Pancreas (tissue), 10 donors: ENCODE measurements at places on chromosomes 1 and 21. TPM values are rescaled to one million over a fixed set of nuclear protein-coding genes. Genes with fewer than 3 reads are reported as not detected.

GRCh38 chr1:2343023-2343935 lies 48.1 kb downstream of the MORN1 start:
- H3K27ac ChIP-seq = no peak overlapping the region
- DNase-seq = peak; percentile 51
- H3K4me3 ChIP-seq = no peak overlapping the region
- H3K36me3 ChIP-seq = no peaks in the 10 kb centered on the region
- no peaks in the 10 kb centered on the region for H3K27me3 ChIP-seq

DNA sequence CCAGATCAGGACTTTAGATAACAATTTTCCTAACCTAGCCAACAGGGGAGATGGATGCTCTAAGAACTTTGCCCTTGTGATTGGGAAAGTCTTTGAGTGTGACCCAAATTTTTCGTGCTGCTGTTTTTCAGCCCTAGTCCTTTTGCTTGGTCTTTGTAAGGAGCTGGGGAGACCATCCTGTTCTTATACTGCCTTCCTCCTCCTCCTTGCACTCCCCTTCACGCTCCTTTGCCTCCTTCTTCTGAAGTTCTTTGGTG lies 5.7 kb downstream of the KCNQ4 start:
- H3K4me1 ChIP-seq = no peaks in the 10 kb centered on the region
- H3K36me3 ChIP-seq = no peaks in the 10 kb centered on the region
- no peak overlapping the region for H3K4me3 ChIP-seq

GRCh38 chr1:22553991-22554522 lies 9.2 kb upstream of the EPHA8 start:
- no peak overlapping the region for H3K27ac ChIP-seq
- H3K27me3 ChIP-seq = no peaks in the 10 kb centered on the region
- H3K4me3 ChIP-seq = no peak overlapping the region
- no peaks in the 10 kb centered on the region for H3K36me3 ChIP-seq

DNA sequence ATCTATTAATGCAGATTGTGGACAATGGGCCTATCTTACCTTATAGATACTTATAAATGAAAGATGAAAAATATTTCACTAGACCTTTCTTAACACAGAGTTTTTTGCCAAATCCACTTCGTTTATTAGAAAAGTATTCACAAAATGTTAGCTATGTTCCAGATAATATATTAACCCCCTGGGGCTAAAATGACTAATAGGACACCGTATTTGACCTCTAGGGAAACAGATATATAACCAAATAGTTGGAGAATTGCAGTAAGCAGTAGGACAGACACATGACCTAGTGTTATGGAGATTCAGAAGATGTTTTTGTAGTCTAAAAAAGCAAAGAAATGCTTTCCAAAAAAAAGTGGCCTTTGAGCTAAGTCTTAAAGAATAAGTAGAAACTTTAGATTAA lies 106.9 kb downstream of the SEC16B start:
- no peaks in the 10 kb centered on the region for H3K27me3 ChIP-seq
- no peak overlapping the region for H3K4me3 ChIP-seq
- no peak for DNase-seq
- no peak overlapping the region for H3K27ac ChIP-seq
- H3K36me3 ChIP-seq = no peaks in the 10 kb centered on the region
- H3K4me1 ChIP-seq = no peaks in the 10 kb centered on the region

The HENMT1 gene
- 2.6 TPM for total RNA-seq
